Activated CD8-positive, alpha-beta memory T cell treated with anti-CD3 and anti-CD28 coated beads for 24 hours (primary cell): ENCODE measurements at places on chromosomes 13 and 19.

DNA sequence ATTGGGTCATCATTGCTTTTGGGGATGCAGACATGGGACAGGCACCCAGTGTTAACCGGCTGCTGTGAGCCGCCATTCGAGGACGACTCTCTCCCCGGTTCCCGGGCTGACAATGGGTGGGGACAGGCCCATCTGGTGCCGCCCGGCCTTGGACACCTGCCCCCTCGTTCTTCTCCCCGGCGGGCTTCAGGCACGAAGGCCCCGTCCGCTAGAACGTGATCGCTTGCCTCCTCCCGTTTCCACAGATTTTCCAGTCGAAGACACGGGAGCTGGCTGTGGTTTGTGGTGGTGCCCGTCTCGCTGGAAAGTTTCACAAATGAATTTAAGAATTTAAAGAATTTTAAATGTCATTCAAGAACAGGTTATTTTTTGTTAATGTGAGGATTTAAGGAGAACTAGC lies 2.0 kb downstream of the PALM start:
- no peak for DNase-seq

GRCh38 chr19:51702103-51702824 lies 9.1 kb downstream of the SPACA6 start:
- peak; percentile 75 for DNase-seq

DNA sequence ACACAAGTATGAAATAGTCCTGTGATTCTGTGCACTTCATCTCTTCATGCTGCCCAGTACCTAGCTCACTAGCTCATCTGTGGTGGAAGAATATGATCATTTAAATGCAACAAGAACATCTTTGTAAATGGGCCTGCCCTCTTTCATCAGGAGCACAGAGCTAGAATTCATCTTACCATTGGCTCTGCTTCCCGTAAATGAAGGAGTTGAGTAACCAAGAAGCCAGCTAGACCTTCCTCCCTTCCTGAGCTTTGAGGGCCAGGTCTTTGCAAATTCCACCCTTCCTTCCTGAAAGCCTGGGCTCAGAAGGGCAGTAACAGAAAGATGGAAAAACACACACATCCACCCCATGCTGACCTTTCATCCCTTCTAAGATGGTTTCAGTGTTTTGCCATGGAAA lies 82.0 kb downstream of the FRY start:
- no peak for DNase-seq

DNA sequence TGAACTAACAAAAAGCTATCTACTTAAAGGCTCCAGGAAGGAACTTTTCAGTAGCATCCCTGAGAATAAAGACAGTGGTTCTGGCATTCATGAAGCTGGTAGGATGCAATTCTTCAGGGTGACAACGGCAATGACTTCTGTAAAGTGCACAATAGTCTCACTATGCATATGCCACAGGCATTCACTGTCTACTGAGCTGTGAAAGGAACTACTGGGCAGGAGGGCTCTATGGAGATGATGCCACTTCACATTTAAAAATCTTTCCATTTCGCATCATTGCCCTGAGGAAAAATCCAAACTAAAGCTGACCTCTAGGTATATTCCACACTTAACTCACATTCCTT lies 2020.6 kb upstream of the PCDH20 start:
- DNase-seq = no peak

- DNase-seq = no peak
Observed at GRCh38 chr19:33832633-33833032, 36.0 kb downstream of the KCTD15 start.

GRCh38 chr13:29855009-29855408 lies 4.6 kb upstream of the UBL3 start:
- no peak for DNase-seq

- DNase-seq = no peak
Observed at GRCh38 chr13:73251626-73252265, 192.9 kb downstream of the KLF5 start.

GRCh38 chr13:99966064-99966805 lies 5.3 kb downstream of the ZIC5 start:
- DNase-seq = peak; percentile 9

- no peak for DNase-seq
Observed at GRCh38 chr13:93789058-93789457, 562.5 kb downstream of the GPC6 start.

DNA sequence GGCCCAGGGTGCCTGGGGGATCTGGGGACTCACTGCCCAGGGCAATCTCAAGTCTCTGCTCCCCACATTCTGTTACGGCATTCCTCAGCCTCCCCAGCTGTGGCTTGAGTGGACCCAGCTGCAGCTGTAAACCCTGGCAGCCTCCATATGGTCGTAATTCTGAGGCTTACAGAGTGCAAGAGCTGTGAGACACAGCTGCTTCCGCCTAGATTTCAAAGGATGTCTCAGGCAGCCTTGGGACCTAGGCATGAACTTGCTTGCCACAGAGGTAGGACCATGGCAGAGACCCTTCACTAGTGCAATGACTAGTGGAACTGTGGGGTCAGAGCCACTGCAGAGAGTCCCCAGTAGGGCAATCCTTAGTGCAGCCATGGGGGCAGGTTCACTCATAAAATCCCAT lies 297.5 kb downstream of the ENOX1 start:
- no peak for DNase-seq

GRCh38 chr19:6378486-6378885 lies 2.8 kb upstream of the PSPN start:
- DNase-seq = no peak

DNA sequence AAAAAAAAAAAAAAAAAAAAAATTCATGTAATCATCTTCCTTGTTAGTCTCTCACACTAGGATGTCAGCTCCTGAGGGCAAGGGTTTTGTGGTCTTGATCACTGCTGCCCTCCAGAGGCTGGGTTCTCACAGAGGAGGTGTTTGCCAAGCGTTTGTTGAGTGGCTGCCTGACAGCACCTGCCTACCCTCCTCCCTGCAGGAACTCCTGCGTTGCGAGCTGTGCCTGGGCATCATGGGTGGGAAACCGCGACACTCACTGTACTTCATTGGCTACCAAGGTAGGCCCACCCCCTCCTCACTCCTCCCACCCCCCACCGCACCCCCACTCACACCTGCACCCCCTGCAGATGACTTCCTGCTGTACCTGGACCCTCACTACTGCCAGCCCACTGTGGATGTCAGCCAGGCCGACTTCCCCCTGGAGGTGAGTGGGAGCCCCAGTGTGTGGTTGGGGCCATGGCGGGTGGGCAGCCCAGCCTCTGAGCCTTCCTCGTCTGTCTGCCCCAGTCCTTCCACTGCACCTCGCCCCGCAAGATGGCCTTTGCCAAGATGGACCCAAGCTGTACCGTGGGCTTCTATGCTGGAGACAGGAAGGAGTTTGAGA lies 8.1 kb downstream of the ATG4D start:
- DNase-seq = peak; percentile 75

DNA sequence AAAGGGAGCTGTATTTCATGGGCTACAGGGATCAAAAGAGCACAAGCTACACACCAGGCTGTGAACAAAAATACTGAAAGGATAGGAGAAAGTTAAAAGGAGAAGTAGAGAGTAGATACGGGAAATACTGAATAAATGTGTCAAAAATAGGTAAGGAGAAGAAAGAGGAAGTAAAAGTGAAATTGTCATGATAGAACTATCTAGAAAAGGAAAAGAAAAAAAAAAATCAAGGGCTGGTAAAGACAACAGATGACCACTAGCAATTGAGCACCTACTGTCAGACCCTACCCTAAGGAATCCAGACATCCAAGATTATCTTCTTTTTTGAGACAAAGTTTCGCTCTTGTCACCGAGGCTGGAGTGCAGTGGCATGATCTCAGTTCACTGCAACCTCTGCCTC lies 4.8 kb downstream of the RUBCNL start:
- no peak for DNase-seq

DNA sequence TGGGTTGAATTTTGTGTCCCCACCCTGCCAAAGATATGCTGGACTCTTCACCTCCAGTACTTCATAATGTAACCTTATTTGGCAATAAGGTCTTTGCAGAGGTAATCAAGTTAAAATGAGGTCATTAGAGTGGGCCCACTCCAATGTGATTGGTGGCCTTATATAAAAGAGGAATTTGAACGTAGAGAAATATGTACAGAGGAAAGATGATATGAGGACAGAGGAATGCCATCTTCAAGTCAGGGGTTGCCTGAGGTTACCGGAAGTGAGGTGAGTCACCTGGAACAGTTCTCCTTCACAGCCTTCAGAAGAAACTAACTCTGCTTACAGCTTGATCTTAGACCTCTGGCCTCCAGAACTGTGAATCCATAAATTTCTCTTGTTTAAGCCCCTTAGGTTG lies 69.9 kb downstream of the GPC5 start:
- no peak for DNase-seq

DNA sequence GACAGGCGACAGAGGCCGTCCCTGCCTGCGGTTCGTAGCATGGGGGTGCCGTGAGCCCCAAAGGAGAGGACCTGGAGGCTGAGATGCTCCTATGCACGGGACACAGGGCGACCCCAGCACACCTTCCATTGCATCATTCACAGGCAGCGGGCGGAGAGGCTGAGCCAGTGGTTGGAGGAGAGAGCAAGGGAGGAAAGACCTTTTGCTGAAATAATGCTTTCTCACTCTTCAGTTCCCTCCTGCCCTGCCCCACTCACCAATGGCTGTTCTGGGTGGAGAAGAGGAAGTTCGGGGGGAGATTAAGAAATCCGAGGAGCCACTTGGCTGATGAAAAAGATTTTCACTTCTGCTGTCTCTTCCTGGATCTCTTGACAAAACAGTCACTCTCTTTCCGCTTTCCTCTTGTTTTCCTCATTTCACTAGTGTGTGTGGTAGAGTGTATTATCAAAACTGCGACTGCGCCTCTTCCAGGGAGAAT lies at the start of gene NLRP12:
NLRP12 (minus strand) TSS at position 181 of the 478 bp plus-strand sequence; CDS start at position 41, 140 bp downstream.
- no peak for DNase-seq

- no peak for DNase-seq
Observed at GRCh38 chr19:18601875-18602274, 4.7 kb downstream of the CRLF1 start.

DNA sequence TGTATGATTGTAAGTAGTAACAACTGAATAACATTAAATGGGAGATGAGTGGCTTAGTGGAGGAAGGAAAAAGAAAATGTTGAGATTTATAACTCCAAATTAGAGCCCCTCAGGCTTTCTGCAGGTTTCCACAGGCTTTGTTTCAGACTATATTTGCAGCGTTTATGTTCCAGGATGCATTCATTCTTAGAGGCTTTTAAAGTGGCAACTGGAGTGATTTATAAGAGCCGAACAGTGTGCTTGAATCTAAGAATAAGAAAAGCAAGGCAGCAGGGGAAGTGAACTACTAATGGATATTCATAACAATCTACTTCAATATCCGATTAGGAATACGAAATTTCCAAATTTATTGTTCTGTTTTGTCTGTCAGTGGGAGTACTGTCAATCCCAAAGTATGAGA lies 91.0 kb downstream of the UFM1 start:
- no peak for DNase-seq

- DNase-seq = no peak
Observed at GRCh38 chr19:36246006-36246481, 31.1 kb downstream of the ZNF146 start.

GRCh38 chr19:55297267-55297666 lies 13.5 kb downstream of the BRSK1 start:
- DNase-seq = no peak

DNA sequence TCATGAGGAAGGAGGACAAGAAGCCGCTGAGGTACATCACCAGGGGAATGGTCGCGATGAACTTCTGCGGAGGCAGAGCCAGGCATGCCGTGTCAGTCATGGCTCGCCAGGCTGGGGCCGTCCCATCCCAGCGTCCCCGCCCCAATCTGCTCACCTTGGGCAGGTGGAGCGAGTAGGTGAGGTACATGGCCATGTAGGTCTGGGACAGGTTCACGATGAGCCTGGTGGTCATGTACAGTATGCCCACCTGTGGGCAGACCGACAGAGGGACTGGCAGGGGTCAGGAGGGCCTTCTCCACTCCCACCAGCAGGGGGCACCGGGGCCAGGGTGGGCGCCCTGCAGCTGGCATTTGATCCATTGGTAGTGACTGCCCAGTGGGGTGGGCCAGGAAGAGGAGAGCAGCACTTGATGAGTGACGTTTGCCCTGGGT lies 8.3 kb downstream of the TEKTIP1 start:
- peak; percentile 71 for DNase-seq

DNA sequence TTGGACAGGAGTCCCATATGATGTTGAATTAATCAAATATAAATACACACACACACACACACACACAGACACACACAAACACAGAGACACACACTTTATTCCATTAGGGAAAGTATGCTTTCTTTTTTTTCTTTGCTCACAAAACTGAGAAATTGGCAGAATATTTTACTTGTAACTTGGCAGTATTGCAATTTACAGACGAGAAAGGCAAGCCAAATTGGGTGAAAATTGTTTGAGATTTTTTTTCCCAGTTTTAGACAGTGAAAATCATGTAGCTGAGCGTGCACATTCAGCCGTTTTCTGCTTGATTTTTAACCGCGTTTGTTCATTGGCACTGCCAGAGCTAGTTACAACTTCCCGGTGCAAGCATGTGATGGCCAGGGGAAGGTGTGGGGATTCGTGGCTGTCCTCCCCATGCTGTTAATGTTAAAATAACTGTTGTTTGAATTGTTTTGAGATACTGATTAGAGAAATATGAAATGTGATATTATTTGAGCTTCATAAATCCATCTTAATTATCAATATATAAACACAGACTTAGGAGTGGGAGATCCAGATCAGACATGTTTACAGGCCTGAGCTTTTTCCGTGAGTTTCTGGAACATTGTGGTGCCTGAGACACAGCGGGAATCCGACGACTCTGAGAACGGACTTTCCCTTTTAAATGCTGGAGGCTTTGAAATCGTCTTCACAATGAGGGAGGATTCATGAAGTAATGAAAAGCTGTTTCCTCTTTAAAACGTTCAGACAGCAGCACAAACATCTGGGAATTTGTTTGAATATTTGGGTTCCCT lies 125.5 kb downstream of the KCNRG start:
- DNase-seq = no peak

DNA sequence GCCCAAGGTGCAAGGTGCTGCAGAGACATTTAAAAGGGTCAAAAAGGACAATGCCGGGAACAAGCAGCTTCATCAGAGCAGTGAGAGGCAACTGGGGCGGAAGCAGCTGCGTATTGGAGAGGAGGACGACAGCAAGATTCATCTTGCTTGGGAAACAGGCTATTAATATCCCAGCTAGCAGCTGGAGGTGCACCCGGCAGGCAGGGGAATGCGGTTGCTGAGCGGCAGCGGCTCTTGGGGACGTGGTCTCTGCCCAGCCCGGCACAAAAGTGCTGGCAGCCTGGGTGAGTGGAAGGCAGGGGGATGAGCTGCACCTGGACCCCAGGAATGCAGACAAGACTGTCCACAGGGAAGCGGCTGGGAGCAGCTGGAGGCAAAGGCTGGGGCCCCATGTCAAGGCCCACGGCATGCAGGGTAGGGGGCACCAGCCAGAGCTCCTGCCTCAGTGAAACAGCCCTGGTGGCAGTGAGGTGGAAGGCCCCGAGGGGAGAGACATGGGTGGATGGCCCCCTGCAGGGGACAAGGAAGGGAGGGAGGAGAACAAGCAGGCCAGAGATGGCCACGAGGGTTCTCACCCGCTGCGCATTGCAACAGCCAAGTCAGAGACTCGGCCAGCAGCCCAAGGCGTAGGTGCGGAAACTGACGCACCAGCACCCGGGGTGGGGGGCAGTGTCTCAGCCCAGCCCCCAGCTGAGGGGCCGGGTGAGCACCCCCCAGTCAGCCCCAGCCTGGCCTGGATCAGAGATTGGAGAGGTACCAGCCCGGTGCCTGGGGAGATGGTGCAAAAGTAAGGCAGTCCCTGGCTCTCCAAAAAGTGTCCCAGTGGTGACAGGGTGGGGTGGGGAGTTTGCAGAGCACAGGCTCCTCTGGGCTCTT lies 34.4 kb downstream of the PEPD start:
- DNase-seq = no peak
